ENCODE measurements at places on chromosomes 1 and 21.

- no peak for DNase-seq
These were observed 57.8 kb upstream of the KCNJ6 start for GRCh38 chr21:37974081-37974480.

- DNase-seq, result no peak
These were observed 23.1 kb downstream of the TNN start for GRCh38 chr1:175090780-175091179.

DNA sequence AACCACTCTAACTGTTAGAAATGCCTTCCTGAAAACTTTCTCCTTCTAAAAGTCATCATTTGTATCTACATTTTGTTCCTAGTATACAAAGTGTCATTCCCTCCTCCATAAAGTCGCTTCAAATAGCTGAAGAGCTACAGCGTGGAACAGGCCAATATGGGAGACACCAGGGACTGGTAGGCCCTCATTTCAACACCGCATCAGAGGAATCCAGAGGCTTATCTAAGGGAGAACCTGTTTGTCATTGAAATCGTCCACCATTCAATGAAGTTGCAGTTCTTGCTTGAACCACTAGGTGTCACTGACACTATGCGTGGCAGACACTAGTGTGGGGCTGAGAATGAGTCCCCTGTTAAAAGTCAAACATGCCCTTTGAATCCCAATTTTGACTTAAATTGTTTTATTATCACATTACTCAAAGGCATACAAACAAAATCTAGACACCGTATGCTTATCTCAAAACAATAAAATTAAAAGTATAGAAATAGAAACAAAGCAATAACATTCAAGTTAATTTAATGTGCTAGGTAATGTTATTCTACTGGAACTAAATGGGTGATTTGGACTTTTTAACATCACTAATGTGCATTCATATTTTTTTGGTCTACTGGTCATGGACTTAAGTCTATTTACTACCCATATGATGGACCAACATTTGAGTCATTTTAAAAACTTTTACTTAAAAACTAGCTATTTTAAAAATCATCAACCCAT, 182.3 kb downstream of the FCRL5 start:
- DNase-seq, result peak; percentile 40

GRCh38 chr1:192119701-192120100, 38.6 kb upstream of the RGS18 start:
- no peak for DNase-seq

GRCh38 chr21:40671716-40672115, 175.2 kb downstream of the DSCAM start:
- no peak for DNase-seq

GRCh38 chr1:192787914-192788585, 20.8 kb upstream of the RGS2 start:
- DNase-seq, result no peak

GRCh38 chr1:154747740-154748404, 122.2 kb downstream of the KCNN3 start:
- no peak for DNase-seq

GRCh38 chr1:217343907-217344306, 287.0 kb downstream of the GPATCH2 start:
- DNase-seq, result no peak

DNA sequence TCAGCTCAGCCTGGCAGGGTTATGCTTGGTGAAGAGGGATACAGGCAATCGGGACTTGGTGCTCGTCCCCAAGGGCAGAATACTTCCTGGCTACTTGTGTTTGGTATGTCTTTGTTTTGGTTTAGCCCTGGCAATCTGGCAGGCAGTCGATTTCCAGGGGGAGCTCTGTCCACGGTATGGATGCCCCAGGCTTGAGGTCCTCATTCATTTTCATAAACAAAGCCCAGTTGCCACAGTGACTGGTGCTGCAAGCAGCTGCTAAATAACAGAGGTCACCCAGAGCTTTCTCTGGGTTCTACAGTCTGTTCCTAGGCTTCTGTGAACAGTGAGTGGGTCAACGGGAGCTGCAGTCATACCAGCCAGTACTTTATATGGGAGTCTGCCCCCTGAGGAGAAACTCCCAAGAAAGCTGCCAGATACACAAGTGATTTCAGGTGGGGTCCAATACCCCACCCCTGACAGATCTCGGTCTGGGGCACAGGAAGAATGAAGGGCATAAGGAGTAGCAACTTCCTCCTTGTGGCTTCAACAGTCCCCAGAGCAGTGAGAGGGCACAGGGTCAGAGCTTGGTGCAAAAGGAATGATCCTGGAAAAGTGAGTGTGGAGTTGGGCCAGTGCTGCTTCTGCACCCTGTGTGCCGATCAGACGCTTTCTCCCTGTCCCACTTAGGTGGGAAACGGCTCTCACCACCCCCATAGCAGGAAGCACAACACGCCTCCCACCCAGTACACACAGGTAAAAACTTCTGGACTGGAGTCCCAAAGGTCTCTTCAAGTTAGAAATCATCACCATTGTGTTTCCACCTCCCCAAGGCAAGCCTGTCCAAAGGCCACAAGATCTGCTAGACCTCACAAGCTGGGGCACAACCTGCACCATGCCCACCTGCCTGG, 55.5 kb downstream of the TGFBR3 start:
- DNase-seq, result no peak

- no peak for DNase-seq
These were observed 73.3 kb downstream of the IFI44 start for GRCh38 chr1:78722947-78723346.

DNA sequence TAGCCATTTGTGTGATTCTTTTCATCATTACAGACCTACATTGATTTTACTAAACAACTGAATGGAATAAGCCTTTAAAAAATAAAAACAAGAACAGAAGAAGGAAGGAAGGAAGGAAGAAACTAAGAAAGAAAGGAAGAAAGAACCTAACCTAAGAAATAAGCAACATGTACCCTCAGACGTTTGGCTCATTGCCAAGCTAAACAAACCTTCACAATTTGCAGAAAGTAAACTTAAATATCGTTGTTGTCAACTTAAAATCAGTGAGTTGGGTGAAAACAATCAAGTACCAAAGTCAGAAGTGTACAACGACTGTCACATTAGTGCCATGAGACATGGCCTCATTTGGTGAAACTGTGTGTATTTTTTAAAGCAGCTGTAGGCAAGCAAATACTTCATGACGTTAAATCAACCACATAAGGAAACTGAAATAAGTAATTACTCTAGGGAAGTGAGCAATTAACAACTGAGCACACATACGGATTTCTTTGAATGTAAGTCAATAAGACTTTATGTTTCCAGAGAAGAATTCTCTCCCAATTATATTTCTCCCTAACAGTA, 313.1 kb upstream of the TMPRSS15 start:
- DNase-seq, result no peak

- DNase-seq, result no peak
These were observed 37.4 kb downstream of the POFUT2 start for GRCh38 chr21:45250272-45250671.

DNA sequence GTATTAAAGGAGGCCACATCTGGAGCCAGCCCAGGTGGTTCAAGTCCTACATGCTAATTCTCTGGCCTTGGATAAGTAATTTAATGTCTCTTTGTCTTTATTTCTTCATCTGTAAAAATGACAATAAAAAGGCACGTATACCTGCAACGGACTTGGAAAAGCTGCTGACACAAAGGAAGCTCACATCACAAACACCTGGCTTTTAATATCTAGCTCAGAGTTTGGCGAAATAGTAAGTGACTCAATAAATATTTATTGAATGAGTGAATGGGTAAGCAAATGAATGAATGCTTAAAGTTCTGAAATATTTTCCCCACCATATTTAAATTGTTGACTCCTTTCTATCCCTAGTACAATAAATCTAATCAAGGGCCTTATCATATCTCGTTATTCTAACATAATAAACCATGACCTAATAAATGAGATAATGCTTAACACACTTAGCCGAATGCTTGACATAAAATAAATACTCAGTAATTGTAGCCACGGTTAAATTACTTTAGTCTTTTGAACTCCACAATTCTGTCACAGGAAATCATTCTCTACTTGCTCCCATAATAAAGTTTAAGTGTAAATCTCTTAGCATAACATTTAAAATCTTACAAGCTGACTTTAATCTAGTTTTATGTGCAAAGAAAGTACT, 74.7 kb upstream of the PALMD start:
- DNase-seq, result no peak

- peak; percentile 36 for DNase-seq
These were observed 392.8 kb upstream of the CAMK1G start for GRCh38 chr1:209190591-209191261.

GRCh38 chr1:37123276-37124115, 89.2 kb upstream of the GRIK3 start:
- no peak for DNase-seq

- no peak for DNase-seq
These were observed 39.1 kb downstream of the TFF3 start for GRCh38 chr21:42276076-42276475.

GRCh38 chr1:44313265-44313918, 41.7 kb downstream of the ERI3 start:
- no peak for DNase-seq

- no peak for DNase-seq
These were observed 11.1 kb downstream of the RNF19B start for GRCh38 chr1:32953495-32953894.

GRCh38 chr1:9294405-9294773, 1.7 kb downstream of the SPSB1 start:
- no peak for DNase-seq

GRCh38 chr1:60895701-60896100, 186.7 kb upstream of the NFIA start:
- no peak for DNase-seq

DNA sequence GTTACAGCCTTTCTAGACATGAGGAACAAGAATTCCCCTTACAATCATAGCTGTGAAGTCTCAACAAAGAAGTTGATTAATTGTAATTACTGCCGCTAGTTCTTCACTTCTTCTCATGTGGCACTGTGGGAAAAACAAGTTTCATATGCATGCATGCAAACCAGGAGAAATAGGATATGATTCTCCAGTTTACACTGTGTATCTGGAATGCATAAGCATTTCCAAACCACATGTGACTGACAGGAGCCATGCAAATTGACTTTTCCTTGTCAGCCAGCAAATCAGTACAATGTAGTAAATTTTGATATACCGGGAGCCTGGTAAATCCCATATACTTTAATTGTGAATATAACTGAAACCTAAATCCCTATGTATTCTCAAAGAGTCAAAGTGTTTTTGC, 279.3 kb downstream of the PAPPA2 start:
- DNase-seq, result no peak

GRCh38 chr1:84887261-84887934, 5.6 kb downstream of the LPAR3 start:
- no peak for DNase-seq

- DNase-seq, result no peak
These were observed 101.0 kb downstream of the KIF26B start for GRCh38 chr1:245255783-245256182.

DNA sequence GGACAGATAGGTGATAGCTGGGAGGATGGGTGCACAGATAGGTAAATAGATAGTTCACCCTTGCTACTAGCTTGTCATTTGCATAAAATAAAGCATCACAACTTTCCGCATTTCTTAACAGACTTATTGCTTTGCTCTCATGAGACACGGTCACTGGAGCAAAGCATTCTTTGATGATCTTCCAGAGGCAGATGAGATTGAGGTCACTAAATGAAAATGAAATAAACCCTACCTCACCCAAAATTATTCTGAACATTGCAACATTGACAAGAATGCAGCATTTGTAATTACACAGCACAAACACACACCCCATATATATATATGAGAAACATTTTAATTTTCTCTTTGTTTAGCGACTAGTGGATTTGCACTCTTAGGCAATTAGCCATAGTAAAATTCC, 107.6 kb downstream of the SNX7 start:
- no peak for DNase-seq

GRCh38 chr1:234842726-234843641, 233.0 kb upstream of the IRF2BP2 start:
- no peak for DNase-seq

- no peak for DNase-seq
These were observed 30.4 kb downstream of the ATP2B4 start for GRCh38 chr1:203656796-203657747.

GRCh38 chr21:31530364-31530763, 129.1 kb upstream of the SOD1 start:
- DNase-seq, result no peak

DNA sequence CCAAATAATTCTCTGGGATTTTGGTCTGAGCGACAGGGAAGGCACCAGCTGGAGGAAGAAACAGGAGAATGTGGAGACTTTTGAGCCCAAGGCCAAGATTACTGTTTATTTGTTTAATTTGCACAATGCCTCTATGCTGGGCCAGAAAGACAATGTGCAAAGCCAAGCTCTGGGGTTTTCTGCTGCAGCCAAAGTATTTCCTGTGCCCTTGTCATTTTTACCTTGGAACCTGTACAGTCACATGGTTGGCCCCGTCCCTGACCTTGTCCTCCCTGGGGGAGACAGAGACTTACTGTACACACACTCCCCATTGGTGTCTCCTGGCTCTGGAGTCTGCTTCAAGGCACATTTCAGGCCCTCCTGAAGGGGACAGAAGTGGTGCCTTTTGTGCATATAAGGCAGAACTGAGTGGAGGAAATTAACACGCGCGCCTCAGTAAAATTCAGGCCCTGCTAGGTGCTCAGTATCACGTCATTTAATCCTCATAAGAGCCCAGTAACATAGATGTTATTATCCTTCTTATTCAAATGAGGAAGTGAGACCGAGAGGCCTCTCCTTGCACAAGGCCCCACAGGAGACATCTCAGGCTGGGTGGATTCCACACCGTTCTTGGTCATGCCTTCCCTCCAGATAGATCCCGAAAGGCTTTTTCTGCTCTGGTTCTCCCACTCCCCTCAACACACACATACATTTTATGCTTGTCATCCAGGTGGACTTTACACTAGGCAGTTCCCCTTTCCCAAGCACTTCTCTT, 21.1 kb downstream of the C1orf115 start:
- no peak for DNase-seq

GRCh38 chr1:45005761-45006160, 5.4 kb downstream of the HECTD3 start:
- DNase-seq, result no peak
